ENCODE measurements at places on chromosomes 3 and 15.

DNA sequence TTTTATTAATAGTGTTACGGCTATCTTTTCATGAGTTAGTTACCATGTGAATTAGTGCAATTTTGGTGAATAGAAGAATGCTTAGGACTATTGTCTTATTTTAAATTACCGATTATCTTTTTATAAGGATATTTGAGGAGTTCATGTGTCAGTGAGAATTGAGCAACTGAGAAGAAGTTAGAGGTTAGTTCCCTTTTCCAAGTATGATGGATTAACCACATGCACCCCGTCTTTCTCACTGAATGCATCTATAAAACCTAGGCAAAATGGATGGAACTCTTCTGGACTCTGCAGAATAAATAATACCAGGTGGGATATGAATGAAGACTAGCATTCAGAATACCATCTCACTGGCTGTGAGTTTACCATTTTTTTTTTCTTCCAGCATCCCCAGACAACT lies 74.3 kb downstream of the TCF12 start:
- DNase-seq: no peak

- no peak for DNase-seq
These were observed 2.1 kb upstream of the ACKR4 start for GRCh38 chr3:132595014-132595413.

GRCh38 chr3:185988816-185989175 lies 51.0 kb upstream of the TRA2B start:
- DNase-seq: no peak

DNA sequence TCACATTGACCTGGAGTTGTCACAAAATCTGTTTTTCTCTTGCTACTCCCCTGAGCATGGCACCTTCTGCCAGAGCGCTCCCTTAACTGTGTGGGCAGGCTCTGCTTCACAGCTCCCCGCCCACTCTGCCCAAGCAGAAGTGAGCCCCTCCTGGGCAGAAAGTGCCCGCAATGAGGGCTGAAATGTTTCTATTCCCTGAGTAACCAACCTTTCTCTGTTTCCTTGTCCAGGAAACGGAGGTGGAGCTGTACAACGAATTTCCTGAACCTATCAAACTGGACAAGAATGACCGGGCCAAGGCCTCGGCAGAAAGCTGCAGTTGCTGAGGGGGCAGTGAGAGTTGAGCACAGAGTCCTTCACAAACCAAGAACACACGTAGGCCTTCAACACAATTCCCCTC lies 66.3 kb upstream of the ACAD9 start:
- no peak for DNase-seq

- no peak for DNase-seq
These were observed 171.8 kb upstream of the DPH6 start for GRCh38 chr15:35717721-35718120.

DNA sequence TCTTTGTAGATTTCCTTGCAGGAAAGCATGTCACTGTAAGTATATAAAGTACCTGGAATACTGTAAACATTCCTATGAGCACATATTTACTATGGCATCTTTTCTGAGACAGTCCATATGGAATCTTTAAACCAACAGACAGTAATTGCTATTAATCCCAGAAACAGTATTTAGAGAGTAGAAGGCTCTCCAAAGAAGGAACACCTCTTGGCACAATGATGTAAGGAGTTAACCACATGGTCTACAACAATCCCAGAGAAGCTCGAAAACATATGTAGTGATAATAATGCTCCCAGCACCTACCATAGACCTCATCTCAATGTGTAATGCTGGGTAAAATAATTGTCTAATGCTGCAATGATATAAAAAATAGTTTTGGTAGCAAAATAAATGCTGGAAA lies 95.8 kb upstream of the IL12A start:
- no peak for DNase-seq

Data from central memory CD8-positive, alpha-beta T cell (primary cell).